Kidney glomerular epithelial cell (primary cell): ENCODE measurements at places on chromosomes 11 and 22.

GRCh38 chr11:129605815-129606214, 209.8 kb upstream of the TMEM45B start:
- no peak for DNase-seq

DNA sequence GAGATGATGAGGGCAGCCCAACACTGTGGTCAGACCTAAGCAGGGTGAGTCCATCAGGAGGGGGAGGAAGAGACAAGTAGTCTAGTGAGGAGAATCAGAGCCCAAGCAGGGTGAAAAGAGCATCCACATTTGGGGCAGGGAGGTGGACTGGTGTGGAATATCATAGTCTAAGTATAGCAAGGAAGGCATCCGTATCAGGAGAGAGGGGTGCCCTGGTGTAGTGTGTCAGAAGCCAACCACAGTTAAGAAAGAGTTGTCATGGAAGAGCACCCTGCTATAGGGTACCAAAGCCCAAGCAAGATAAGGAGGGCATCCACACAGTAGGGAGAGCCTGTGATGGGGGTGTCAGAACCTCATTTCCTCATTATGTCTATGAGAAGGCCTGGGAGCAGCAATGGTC, 45.3 kb downstream of the PAK1 start:
- no peak for DNase-seq

DNA sequence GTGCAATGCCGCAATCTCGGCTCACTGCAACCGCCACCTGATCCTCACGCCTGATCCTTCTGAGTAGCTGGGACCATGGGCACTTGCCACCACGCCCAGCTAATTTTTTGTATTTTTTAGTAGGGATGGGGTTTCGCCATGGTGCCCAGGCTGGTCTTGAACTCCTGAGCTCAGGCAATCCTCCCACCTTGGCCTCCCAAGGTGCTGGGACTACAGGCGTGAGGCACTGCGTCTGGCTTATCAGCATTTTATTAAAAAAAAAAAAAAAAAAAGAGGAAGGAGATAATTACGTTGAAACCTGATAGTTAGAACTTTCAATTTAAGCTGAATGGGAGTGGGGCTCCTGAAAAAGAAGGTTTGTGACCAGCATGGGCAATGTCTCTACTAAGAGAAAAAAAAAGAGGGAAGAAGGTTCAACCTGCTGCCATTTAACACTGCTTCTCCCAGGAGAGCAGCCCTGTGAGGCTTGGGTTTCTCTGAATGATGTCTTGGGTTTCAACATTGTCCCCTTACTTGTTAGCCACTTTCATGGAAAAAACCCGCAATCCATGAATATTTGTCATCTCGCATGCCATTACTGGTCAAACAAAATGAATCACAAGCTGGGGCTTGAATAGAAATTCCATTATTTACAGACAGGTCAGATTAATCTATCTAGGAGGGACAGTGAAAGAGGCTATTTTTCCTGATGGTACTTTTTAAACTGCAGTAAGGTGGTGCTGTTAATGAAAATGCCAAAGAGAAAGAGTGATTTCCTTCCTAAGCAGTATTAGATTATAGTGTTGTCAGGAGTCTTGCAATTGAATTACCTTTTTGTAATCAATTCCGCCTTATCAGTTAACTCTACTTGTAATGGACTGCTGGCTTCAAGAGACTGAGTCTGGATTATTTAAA, 72.5 kb downstream of the PACS1 start:
- no peak for DNase-seq

DNA sequence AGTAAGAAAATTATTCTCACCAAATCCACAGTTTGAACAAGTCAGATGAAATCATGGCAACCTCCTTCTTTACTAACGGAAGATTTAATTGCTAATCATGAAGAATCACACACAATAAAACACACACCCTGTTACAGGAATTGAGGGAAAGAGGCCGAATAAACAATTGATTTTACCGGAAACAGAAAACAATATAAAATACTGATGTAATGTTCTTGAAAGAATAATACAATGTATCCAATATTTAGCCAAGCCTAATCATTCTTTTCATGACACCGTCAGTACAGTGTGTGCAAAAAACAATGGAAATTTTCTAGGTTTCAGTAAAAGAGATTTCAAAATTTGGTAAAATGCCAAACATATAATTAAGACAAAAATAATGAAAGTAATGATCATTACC, 23.4 kb downstream of the ASRGL1 start:
- DNase-seq = no peak

GRCh38 chr11:114174712-114175495, 115.4 kb downstream of the ZBTB16 start:
- no peak for DNase-seq

DNA sequence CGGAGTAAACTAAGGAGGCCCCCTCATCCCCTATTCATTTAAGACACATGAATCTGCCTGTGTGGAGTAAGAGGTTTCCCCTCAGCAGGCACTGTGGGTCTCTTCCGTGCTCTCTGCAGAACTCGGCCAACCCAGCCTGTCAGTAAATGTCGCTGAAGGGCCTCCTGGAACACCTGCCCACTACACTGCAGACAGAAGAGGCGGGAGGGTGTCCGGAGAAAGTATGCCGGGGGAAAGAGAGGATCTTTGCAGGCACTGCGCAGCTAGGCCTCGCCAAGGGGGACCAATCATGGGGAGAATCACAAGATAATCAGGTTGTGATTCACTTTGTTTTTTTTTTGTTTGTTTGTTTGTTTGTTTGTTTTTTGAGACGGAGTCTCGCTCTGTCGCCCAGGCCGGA, 110.8 kb downstream of the MORC2 start:
- DNase-seq = no peak

DNA sequence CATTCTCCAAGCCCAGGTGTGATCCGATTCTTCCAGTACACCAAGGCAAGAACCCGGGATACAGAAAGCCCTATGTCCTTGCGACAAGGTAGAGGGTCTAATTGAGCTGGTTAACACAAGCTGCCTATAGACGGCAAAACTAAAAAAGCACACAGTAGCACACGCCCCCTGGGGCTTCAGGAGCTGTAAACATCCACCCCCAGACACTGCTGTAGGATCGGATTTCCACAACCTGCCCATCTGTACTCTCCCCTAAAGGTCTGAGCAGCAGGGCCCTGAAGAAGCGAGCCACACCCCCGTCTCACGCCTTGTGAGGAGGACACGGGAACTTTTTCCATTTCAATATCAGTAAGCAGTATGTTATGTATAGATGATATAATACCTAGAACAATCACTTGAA, 624.7 kb downstream of the BUD13 start:
- DNase-seq = no peak

GRCh38 chr22:20531154-20531403, 23.7 kb downstream of the MED15 start:
- DNase-seq = no peak
